ENCODE measurements at places on chromosomes 5 and 9.

GRCh38 chr5:95996904-95997723 is 35.5 kb upstream of the ELL2 start:
- DNase-seq = no peak

DNA sequence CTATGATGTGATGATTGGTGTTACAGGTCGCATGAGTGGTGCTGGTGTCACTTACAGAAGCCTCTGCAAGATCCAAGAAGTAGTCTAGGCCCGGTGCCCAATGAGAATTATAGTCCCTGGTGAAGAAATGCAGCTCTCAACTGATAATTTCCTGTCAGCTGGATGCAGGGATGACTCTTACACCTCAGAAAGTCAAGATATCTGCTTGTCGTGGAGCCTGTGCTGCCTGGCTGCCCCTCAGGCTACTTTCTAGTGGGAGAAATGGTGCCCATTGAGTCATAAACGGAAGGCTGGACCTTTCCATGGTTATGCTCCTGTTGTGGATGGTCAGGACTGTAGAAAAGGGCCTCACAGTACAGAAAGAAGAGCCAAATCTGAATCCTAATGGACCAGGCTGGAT is 46.8 kb upstream of the NXNL2 start:
- DNase-seq = no peak

GRCh38 chr5:151181818-151182523 is 24.4 kb upstream of the ANXA6 start:
- DNase-seq = no peak

DNA sequence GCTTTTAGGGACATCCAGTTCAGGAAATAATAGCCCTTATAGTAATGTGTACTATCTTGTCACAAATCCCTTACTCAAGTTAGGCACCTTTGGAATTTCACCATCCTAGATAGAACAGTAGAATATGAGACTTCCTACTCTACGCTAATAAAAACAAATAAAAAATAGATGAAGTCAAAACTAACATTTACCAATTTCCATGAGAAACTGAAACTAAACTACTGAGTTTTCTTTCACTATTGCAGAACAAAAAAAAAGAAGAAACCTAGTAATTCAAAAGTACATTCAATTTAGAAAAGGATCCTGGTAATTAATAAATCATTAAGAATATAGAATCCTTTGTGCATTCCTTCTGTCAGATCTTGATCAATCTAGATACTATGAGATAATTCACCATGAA is 14.0 kb downstream of the STARD4 start:
- no peak for DNase-seq

- no peak for DNase-seq
These were observed 61.1 kb upstream of the IL6ST start for GRCh38 chr5:56055859-56056258.
